ENCODE measurements at places on chromosomes 7 and 10. TPM values are rescaled to one million over a fixed set of nuclear protein-coding genes. Genes with fewer than 3 reads are reported as not detected.

DNA sequence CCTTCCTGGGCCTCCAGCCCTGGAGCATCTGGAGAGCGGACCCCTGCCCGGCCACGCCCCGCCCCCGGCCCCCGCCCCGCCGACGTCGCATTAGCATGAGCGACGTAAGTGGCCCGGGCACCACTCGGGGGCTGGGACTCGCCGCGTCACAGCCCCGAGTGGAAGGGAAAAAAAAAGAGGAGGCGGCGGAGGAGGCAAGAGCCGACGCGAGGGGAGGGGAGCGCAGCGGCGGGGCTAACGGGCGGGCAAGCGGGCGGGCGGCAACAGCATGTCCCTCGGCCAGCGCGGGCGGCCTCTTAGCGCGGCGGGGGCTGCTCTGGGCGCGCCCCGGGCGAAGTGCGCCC, at the start of gene SLC18A3:
SLC18A3 (plus strand) TSS at position 197 of the 344 bp plus-strand sequence. CDS start 431 bp downstream, outside the sequence.
- DNase-seq: peak; percentile 34

DNA sequence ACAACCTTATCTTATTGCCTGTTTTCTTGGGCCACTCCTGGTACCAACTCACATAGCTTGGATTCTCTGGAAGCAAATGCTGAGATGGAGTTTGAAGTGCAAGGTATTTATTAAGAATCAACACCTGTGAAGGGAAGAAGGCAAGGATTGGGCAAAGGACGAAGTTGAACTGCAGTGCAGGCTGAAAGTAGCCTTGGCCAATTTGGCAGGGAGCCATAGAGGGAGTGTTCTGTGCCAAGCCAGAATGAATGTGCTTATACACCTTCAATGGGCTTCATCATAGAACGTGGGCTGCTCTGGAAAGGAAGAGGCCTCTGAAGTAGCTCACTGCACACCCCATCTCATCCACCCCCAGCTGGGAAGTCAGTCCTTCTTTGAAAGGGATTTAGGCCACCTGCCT, 79.8 kb upstream of the IFRD1 start:
- DNase-seq: no peak

GRCh38 chr7:132964876-132965275, 117.0 kb downstream of the CHCHD3 start:
- DNase-seq: no peak

DNA sequence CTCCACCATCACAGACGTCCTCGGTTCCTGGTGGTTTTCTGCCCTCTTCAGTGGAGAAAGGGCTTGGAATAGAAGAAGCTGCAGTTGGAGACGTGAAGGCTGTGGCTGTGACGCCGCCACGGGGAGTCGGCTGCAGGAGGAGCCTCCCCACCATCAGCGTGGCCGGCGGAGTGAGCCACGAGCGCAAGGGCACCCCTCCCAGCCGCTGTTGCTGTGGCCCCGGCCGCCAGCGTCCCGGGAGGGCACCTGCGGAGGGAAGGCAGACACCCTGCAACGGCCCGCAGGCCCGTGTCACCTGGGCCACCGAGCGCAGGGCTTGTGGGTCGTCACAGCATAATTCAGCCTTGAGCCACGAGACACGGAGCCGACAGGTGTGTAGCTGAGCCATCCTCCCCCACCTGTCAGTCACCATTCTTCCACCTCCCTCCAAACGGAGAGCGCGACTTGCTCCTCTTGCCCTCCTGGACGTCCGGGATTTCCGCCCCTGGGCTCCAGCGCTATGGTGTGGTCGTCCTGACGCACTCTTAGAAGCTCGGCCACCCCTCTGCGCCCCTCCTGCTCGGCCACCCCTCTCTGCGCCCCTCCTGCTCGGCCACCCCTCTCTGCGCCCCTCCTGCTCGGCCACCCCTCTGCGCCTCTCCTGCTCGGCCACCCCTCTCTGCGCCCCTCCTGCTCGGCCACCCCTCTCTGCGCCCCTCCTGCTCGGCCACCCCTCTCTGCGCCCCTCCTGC, 102.7 kb downstream of the PTPRN2 start:
- DNase-seq: no peak

DNA sequence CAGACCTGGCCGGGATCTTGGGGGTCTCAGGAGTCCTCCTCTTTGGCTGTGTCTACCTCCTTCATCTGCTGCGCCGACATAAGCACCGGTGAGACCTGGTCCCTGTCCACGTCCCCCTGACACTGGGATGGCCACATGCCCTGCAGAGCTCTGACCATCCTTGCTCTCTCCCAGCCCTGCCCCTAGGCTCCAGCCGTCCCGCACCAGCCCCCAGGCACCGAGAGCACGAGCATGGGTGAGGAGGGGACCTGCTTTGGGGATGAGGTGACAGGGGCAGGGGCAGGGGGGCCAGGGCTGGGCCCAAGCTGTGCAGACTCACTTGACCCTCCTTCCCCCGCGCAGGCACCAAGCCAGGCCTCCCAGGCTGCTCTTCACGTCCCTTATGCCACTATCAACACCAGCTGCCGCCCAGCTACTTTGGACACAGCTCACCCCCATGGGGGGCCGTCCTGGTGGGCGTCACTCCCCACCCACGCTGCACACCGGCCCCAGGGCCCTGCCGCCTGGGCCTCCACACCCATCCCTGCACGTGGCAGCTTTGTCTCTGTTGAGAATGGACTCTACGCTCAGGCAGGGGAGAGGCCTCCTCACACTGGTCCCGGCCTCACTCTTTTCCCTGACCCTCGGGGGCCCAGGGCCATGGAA, 959 bp downstream of the PVRIG start:
- DNase-seq: no peak

The TMEM254 gene
- 21.2 TPM for total RNA-seq

GRCh38 chr10:124005091-124005490, 88.3 kb downstream of the CHST15 start:
- DNase-seq: no peak

GRCh38 chr7:111198255-111198654, 107.3 kb downstream of the LRRN3 start:
- no peak for DNase-seq

DNA sequence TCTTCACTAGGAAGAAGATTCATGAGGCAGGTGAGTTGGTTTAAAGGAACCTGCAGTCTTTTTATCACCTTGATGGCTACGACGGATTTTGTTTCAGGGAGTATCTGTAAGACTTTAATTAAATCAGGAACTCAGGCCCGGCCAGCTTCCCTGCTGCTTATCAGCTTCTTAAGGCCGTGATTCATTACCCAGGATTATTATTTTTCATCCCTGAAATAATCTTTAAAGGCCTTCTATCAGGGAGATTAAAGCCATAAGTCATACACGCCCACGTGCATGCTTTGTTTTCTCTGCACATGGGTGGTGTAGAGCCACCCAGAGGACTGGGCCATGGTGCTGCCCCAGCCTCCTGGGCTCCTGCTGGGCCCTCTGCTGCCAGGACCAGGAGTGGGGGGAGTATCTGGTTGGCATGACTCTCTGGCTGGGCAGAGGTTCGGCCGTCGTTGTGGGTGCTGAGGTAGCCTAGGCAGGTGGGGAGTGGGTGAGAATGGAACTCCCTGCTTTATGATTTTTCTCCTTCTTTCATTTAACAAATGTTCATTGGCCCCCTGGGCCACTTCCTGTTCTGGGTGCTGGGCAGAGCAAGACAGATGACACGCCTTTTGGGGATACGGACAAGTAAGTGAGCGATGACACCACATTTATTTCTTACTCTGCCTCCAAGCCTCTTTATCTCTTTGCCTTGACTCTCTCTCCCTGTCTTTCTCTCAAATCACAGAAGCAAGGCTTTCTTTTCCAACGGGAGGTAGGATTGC, 39.0 kb upstream of the PCBD1 start:
- DNase-seq: no peak

DNA sequence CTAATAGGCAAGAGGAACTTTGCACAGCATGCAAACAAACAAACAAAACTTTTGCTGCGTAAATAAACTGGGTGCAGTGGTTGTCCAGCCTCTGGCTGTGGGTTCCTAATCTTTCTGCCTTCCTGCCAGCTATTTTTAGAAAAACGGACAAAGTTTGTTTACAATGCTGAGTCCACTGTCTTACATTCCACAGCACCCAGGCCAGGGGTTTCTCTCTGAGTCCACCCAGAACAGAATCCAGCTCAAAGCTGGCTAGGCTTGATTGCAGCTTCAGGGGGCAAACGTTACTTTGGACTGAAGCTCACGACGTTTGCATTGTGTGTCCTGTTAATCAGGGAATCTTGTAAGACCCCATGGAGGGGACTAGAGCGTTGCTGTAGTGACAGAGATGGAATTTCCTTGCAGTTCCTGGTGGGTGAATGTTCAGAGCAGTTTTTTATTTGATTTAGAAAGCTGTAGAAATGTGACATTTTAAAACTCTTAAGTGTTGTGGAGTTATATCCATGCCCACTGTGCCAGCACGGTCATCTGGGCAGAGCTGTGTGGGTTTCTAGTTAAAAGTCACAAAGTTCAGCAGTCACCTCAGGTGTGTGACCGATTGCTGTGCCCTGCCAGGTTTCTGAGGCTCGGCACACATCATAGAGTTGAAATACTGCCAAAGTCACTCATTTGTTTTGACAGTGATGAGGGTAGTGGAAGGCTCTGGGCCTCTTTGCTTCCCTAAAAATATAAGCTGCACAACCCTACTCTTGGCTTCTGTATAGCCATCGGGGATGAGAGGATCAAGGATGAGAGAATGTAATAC, 247.0 kb downstream of the STK31 start:
- no peak for DNase-seq

DNA sequence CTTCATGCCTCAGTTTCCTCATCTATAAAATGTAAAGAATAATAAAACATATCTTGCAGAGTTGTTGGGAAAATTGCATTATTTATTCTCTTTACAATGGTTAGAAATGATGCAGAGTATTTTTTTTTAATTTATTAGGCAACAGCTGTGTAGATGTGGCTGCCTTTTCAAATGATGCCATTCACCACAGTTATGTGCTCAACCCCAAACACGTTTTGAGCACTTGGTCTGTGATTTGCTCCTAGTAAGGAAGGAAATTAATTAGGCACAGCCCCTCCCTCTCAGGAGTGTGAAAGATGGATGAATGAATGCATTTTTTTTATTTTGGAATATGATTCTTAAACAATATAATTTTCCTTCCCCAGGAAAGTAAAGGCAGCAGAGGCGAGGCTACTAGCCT, 575.1 kb downstream of the GALNT17 start:
- no peak for DNase-seq

DNA sequence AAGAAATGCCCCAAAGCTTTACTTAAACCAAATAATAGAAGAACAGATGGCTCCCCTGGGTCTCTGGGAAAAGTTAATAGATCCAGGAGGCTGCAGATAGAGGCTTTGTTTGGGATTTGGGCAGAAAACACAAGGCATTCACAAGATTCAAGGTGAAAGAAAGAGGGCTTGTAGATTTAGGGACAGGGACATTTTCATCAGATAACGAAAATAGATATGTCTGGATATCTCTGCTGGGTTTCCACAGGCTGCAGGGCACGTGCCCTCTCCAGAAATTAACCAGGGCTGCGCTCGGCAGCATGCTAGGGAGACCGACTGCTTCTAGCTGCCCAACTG, 14.9 kb downstream of the CARD11 start:
- DNase-seq: no peak

GRCh38 chr10:53547364-53547763, 774.8 kb upstream of the MBL2 start:
- DNase-seq: no peak

The CPA1 gene
- not detected for total RNA-seq

DNA sequence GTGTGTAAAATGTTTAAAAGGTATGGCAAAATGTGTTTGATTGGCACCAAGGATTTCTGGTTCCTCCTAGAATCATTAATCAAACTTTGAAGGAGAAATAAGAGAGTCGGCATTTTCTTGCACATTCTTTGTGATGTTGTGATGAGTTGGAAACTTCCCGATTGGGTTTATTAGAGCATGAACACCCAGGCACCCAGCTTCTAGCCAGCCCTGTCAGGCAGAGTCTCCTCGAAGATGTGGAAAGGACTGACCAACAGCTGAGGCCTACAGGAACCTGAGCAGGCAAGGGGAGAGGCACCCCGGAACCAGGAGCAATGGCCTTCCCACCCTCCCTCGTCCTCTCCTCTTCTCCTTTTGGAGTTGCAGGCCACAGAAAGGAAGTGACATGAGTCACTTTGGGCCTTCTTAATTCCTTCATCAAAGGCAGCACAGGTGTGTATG, 68.7 kb downstream of the EGFR start:
- DNase-seq: no peak

The MET gene
- 23.1 TPM for total RNA-seq

- DNase-seq: no peak
Measured at GRCh38 chr10:43215758-43216455, 51.0 kb downstream of the RASGEF1A start.

The STRIP2 gene
- 7.4 TPM for total RNA-seq

DNA sequence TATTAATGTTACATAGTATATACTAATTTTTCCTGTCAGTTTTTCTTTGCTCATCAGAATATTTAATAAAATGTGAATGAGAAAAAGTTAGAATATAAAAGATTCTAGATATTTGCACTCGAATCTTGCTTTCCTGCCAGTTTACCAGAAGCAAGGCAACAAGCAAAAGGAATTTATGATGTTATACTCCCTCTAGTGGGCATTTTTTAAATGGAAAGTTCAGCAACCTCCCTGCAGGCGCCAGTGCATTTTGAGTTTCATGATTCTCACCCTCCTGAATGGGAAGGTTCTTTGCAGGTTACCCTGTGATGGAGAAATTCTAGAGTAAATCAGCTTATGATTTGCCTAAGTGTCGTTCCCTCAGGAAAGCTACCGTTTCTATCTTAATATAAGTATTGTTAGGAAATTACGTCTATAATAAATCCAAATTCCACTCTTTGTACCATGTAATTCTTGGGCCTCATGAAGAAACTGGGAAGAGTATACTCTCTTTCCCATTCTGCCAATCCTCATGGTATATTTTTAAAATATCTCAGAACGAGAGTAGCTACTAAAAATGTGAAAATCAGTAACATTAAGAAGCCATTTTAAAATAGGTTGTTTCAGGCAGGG, 350.0 kb downstream of the CRPPA start:
- peak; percentile 82 for DNase-seq

GRCh38 chr10:132516771-132517725, 20.5 kb upstream of the INPP5A start:
- peak; percentile 94 for DNase-seq

GRCh38 chr10:110311357-110311949, 6.7 kb upstream of the SMNDC1 start:
- DNase-seq: peak; percentile 87

The LFNG gene
- total RNA-seq: 24.5 TPM

- no peak for DNase-seq
Measured at GRCh38 chr10:98415731-98416119, 743 bp upstream of the PYROXD2 start.

DNA sequence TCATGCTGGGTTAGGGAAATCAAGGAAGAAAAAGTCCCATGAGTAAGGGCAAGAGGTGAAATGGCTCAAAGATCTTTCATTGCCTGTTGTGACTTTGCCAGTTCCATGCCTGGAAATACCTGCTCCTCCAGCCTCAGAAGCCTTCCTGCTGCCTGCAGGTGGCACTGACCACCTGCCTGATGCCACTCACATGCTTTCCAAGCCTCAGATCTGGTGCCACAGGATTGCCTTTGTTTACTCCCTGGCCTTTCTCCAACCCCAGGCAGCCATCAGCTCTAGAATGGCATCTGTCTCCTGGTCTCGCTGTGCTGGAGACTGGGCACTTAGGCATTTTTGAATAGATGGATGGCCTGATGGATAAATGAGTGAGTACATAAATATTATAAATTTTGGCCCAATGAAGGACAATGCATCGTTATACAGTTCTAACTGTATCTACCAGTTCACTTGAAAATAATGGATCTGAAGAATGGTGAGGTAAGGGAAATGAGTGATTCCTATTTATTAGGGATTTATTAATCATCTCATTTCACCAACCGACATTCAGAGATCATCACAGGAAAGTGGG, 657.2 kb downstream of the INHBA start:
- DNase-seq: no peak

Data from GM23338 (cell line).